ENCODE measurements at places on chromosomes 6 and 20. TPM values are rescaled to one million over a fixed set of nuclear protein-coding genes. Genes with fewer than 3 reads are reported as not detected.

ZC3H12D gene
- total RNA-seq: 1.7 TPM

DNA sequence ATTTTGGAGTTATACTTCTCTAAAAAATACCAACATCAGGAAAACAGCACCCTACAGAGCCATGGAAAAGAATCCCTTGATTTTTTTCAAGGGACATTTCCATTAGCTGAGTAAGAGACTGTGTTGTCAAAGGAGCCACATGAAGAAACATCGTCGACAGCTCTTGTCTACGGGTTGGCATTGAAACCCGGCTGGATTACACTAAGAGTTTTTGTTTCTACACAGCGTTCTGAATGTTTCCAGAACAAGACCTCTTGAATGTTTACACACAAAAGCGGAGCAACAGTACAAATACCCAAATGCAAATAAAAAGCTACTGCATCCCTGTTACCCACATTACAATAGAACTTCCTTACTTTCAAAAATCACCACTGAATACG, 2.4 kb upstream of the MYLK4 start:
- no peak for DNase-seq

- DNase-seq: no peak
These were observed 63.1 kb downstream of the COL12A1 start for GRCh38 chr6:75142721-75143120.

GRCh38 chr6:158570681-158570962, 10.7 kb downstream of the TMEM181 start:
- DNase-seq: no peak

SCUBE3 gene
- 0.61 TPM for total RNA-seq

- DNase-seq: no peak
These were observed 27.1 kb downstream of the C20orf173 start for GRCh38 chr20:35502352-35502751.

Data from uterus (tissue), 4 donors.